ENCODE measurements at places on chromosomes 5 and 9.

GRCh38 chr9:137800196-137801022 lies 77.2 kb upstream of the CACNA1B start:
- DNase-seq = no peak

- DNase-seq = no peak
These were observed 7.7 kb downstream of the PAX5 start for GRCh38 chr9:37026113-37026930.

DNA sequence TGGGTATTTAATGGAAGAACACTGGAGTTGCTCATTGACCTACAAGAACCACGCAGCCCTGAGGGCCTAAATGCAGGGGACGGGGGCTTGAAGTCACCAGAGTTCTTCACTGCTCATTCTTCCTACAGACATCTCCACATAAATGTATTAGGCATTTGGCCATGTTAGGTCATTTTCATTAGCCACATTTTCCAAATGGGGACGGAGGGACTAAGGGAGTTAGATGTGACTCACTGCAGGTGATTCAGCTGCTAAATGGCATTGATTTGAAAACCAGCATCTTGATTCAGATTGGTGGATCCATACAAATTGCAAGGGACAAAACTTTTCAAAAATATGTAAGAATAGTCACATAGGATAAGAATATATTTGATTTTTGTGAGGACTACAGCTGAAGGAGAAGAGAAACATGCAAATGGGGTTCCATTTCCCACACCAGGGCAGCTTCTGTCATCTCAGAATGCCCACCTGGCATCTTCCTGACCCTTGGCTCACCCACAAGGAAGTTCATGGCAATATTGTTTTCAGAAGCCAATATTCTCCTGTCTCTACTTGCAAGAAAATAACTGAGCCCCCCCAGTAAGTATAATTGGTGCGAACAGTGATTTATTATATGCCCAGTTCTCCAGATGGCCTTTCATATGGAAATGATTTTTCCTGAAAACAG lies 264.8 kb downstream of the DOCK8 start:
- DNase-seq = no peak

DNA sequence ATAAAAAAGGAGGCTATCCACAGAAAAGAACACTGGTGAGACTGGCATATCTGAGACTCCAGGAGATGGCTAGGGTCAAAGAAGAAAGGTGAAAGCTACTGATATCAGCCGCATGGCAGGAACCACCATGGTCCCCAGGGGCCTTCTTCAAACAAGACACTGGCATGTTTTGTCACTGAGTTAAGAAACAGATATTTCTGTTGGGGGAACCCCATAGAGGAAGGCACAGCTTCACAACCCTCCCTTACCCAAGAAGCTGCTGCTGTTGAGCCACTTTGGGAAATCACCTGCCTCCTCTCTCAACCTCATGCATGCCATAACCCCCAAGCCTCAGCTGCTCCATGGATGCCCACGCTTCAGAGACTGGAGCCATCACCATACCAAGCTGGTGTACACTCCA lies 13.3 kb upstream of the BTNL3 start:
- no peak for DNase-seq

GRCh38 chr5:146457431-146457830 lies 10.3 kb downstream of the TCERG1 start:
- DNase-seq = no peak

DNA sequence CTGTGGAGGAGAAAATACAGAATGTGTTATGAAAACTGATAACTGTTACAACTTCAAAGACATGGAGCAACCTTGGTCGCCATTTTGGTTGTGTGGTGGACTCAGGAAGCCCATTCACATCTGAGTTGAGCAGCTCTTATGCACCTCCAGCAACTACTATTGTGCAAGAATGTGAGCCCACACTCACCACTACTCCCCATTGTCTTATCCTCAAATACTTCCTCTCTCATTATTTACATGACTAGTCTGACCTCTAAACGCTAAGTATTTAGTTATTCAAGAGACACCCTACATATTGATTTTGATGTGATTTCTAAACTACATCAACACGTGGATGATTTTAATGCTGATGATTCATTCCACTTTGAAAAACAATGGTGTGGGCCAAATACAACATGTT lies 516.6 kb upstream of the CLINT1 start:
- DNase-seq = no peak

- no peak for DNase-seq
These were observed 262.4 kb upstream of the ACTBL2 start for GRCh38 chr5:57745029-57745428.

- DNase-seq = peak; percentile 66
These were observed 8.4 kb upstream of the RGS3 start for GRCh38 chr9:113454914-113455761.

DNA sequence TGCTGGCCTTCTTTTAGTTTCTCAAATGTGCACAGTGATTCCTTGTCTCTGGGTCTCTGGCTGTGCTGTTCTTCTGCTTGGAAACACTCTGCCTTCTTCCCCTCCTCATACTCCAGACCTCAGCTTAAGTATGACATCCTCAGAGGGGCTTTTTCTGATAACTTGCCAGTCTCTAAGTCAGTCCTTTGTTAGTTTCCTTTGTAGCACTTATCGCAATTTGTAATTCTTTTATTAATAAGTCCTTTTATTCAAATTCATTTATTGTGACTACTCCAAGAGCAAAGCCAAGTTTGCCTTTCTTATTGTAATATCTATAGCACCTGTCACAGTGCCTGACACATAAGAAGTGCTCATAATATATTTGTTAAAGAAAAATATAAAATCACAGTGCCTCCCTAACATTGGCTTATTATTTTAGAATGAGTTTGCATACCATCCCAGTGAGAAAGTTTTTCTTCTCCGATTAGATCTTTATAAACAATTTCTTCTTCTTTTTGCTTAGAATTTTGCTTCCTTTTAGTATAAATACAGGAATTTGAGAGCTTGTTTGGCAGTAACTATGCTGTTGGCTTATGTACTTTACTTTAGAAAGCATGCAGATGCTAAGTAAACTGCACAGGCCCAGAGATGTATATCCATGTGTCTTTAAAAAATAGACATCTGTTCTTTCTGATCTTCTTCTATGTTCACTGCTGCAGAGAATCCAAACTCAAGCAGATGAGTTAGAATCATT lies 198.0 kb downstream of the GAS1 start:
- no peak for DNase-seq

DNA sequence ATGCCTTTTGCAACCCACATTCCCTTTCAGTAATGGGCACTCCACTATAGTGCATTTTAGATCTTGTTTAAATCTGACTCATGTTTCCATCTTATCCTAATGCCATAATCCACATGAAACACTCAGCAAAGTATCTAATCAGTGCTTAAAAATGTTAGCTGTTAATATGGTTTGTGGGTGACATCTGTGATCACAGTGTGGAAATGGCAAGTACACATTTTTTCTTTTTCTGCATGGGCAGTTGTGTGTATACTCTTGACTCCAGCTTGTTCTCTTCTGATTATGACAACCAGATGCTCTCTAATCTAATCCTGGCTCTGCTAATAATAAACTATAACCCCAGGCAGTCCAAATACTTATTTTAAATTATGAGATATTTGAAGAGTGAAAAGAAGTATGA lies 103.3 kb downstream of the EDIL3 start:
- no peak for DNase-seq

DNA sequence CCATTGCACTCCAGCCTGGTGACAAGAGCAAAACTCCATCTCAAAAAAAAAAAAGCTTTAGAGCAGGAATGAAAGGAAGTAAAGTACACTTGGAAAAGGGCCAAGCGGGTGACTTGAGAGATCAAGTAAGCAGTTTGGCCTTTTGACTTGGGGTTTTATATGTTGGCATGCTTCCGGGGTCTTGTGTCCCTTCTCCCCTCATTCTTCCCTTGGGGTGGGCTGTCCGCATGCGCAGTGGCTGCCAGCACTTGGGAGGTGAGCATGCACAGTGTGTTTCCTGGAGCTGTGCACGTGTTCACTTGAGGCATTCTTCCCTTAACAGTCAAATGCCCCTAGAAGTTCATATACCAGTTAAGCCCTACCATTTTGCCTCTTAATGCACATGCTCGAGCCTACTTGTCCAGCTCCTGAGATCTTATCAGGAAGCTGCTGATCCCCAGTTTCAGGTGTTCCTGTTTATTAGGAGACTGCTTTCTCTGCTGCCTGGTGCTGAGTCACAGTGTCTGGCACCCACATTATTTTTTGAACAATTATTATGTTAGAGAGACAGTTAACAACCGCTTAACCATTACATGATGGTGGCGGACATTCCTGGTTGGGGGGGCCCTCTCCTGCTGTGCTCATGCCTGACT lies 32.6 kb upstream of the PRRC2B start:
- no peak for DNase-seq

- no peak for DNase-seq
These were observed 21.1 kb upstream of the HSPA9 start for GRCh38 chr5:138596105-138596881.

GRCh38 chr5:24749701-24750100 lies 104.9 kb upstream of the CDH10 start:
- DNase-seq = no peak

GRCh38 chr9:106670418-106670817 lies 192.5 kb upstream of the ZNF462 start:
- no peak for DNase-seq

DNA sequence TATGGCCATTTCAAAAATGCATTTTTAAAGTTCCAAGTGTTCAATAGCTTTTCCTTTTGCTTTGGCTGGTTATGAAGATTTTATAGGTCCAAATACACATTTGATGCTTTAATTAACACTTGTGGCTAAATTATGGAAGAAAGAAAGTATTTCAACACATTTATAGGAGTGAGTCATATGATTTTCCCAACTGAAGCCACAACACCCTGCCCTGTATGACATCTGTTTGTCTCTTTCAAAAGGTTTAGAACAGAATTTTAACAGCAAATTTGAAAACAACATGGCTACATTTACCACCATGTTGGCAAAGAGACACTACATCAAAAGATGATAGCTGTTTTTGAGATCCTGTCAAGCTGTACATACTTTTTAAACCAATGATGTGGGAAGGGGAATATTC lies 99.4 kb downstream of the TMEM174 start:
- DNase-seq = no peak

- no peak for DNase-seq
These were observed 88.4 kb upstream of the RGS7BP start for GRCh38 chr5:64417390-64417789.

- no peak for DNase-seq
These were observed 8.1 kb downstream of the UBQLN1 start for GRCh38 chr9:83699615-83700014.

DNA sequence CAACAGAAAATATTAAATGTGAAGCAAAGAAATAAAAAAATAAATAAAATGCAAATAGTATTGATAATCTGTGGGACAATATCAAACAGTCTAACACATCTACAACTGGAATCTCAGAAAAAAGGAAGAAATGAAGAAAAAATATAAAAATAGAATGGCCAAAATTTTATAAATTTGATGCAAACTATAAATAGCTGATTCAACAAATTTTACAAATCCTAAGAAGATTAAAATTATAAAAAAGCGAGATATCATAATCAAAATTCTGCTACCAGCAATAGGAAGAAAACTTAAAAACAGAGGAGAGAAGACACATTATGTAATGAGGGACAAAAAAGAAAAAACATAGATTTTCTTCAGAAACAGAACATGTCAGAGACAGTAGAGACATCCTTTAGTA lies 129.2 kb upstream of the IRX1 start:
- no peak for DNase-seq

GRCh38 chr5:149567226-149567625 lies 14.1 kb upstream of the ARHGEF37 start:
- DNase-seq = no peak

DNA sequence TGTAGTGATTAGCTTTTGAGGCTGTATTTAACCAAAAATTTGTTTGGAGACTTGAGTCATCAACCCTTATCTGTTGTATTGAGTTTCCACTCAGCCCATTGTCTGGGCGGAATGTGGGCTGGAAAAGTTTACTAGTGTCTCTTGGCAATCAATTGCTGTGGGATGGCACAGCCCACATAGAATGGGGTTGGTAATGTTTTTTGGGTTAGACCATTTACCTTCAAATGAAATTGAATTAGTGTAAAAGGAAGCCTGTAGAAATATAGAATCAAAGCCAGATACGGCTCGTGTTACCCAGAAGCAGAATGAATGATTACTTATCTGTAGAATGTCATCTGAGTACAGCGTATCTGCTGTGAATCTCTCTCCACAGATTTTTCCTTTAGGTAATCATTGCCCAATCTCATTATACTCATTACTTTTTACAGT lies 142.9 kb downstream of the AOPEP start:
- DNase-seq = no peak
